Stimulated activated CD4-positive, alpha-beta T cell treated with anti-CD3 and anti-CD28 coated beads, Interleukin-2, amount 100 ng/mL, for 24 hours (primary cell): ENCODE measurements at places on chromosomes 12 and 14.

DNA sequence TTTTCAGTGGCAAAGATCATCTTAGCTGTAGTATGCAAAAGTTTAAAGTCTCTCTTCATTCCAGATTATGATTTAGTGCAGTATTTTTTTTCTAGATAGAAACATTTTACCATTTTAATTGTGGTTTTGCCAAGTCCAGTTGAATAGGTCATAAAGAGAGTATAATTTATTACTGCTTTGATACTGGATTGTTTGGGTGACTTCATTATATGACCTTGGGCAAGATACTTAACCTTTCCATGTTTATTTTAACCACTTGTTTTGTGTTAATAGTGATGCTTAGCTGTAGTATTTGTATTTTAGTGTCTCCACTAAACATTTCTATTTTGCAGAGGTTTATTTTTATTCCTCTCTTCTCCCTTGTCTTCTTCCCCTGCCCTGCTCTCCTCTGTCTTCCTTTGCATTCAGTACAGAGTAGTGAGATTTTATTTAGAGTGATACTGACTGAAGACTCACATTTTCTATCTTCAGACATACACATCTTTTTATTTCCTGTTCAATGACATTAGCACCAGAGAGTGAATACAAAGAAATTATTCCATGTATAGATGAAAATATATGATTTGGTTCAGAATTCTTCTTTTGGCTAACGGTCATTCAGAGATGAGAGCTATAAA, 215.2 kb downstream of the ERC1 start:
- no peak for DNase-seq

- no peak for DNase-seq
Observed at GRCh38 chr14:105876829-105877228, 350.4 kb downstream of the TMEM121 start.

GRCh38 chr14:91749868-91750267, 18.0 kb upstream of the CATSPERB start:
- no peak for DNase-seq

DNA sequence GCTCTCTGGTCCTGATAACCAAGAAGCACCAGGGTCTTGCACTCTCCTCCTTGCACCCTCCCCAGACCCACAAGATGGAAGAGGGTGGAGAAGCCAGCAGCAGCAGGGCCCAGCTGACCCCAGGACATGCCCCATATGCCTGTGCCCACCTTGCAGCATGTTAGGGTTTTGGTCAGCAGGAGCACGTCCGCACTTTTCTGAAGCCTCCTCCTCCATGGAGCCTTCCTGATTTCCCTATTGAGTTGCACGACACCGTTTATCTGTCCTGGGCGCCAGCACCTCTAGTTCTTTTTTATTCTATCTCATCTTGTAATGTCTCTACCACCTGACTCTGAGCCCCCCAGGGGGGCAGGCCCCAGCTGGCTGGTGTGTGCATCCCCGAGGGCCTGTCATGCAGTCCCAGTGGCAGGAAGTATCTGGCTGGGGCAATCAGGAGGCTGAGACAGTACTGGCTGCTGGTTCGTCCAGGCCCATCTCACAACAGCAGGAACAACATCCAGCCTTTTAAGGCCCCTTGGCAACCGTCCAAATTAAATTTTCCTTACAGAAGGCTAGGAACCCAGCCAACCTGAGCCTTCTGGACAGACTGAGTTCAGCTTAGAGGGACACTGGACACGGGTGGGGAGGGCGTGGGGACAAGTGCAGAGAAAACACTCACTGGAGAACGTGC, 39.6 kb downstream of the CCDC85C start:
- no peak for DNase-seq

GRCh38 chr14:39488600-39488999, 56.4 kb upstream of the FBXO33 start:
- DNase-seq: no peak

DNA sequence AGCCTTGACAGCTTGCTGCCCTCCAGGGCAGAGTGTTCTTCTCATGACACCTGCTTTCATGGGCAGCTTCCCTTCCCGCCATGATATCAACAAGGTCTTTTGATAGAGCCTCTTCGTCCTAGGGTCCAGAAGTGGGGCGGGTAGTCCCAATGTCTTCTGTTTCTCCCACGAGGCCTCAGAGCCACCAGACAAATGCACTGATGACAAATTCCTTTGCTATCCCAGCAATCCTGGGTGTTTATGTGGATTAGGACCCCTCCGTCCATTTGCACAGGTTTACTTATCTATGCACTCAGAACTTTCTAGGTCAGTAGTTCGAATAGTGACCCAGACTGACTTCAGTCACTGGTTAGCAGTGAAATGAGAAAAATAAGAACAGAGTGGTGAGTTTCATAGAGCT, 52.6 kb upstream of the PRMT8 start:
- no peak for DNase-seq

DNA sequence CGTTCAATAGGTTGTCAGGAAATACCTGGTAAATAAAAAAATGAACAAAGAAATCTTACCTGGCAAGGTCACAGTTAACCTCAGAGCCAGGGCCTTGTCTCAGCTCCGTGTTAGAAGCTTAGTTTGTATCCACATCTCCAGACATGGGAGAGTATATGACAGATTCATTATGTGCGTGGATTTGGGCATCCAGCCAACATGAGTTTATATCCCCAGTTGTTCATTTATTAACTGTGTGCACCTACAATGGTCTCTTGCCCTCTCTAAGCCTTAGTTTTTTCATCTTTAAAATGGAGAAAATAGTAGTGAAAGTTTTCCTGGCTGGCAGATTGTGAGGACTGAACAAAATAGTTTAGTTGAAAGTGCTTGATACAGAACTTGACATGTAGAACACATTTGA, 437.8 kb downstream of the NPAS3 start:
- DNase-seq: no peak

DNA sequence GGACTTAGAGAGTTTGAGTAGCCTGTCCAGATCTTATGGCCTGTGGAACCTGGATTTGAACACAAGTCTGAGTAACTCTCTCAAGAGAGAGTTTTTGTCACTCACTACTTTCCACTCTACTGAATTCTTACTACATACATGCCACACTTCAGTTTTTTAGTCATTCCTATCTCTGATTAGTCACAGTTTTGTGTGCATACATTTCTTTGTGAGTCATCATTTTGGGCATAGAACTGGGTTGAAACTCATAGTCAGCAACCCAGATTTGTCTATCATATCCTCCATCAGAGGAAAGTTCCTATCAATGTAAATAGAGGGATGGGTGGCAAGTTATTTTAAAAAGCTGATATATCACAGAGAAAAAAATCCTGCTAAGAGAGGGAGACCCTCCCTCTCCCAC, 42.9 kb downstream of the FLRT2 start:
- no peak for DNase-seq

GRCh38 chr12:111441107-111441928, 35.6 kb downstream of the SH2B3 start:
- DNase-seq: no peak

GRCh38 chr12:466039-466438, 6.3 kb downstream of the B4GALNT3 start:
- no peak for DNase-seq

GRCh38 chr14:100409651-100410050, 86.5 kb downstream of the SLC25A47 start:
- no peak for DNase-seq

- DNase-seq: no peak
Observed at GRCh38 chr12:122610207-122610606, 83.2 kb downstream of the KNTC1 start.

GRCh38 chr12:78099806-78100205, 269.1 kb downstream of the NAV3 start:
- no peak for DNase-seq

- no peak for DNase-seq
Observed at GRCh38 chr12:107094183-107094448, 767 bp upstream of the CRY1 start.

GRCh38 chr14:71815110-71815509, 117.1 kb upstream of the RGS6 start:
- no peak for DNase-seq

DNA sequence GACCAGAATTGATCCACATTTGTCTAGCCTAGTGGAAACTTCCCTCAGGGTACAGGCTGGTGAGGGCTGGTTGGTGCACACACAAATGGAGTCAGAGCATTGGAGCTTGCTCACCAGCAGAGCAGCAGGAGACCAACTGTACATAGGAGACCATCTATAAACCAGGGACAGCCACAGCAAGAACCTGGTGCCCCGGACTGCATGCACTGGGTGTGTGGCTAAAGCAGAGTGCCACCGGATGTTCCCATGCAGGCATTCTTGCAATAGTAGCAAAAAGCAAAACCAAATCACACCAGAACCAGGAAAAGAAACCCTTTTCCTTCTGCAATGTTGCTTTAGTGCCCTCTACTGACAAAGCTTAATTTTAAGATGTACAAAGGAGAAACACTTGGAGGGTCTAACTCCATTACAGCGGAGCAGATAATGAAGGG, 136.4 kb downstream of the MDGA2 start:
- no peak for DNase-seq

DNA sequence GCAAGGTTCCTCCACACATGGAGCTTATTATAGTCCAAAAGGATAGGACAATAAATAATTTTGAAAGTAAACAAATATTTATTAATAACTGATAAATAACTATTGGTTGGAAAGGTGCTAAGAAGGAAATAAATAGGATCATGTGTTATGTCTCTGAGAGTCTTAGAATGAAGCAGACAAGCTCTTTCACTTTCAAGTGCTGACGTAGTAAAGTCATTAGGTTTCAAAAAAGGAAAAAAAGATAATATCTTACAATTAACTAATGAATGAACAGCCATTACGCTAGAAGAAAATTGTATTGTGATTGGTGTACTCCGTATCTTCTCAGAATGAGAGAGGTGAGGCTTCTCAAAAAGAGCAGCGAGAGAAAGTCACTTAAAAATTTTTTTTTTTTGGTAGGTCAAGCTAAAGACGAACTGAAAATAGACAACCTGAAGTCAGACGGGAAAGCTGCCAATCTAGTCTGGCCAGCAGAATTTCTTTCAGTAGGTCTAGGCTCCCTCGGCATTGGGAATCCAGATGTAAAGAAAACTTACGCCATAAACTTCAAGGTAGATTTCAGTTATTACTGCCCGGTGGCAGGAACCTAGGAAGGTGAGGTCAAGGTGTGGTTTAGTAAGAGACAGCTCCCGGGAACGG, 583 bp upstream of the LEMD3 start:
- DNase-seq: no peak

- no peak for DNase-seq
Observed at GRCh38 chr12:14394317-14395073, 29.0 kb downstream of the ATF7IP start.

DNA sequence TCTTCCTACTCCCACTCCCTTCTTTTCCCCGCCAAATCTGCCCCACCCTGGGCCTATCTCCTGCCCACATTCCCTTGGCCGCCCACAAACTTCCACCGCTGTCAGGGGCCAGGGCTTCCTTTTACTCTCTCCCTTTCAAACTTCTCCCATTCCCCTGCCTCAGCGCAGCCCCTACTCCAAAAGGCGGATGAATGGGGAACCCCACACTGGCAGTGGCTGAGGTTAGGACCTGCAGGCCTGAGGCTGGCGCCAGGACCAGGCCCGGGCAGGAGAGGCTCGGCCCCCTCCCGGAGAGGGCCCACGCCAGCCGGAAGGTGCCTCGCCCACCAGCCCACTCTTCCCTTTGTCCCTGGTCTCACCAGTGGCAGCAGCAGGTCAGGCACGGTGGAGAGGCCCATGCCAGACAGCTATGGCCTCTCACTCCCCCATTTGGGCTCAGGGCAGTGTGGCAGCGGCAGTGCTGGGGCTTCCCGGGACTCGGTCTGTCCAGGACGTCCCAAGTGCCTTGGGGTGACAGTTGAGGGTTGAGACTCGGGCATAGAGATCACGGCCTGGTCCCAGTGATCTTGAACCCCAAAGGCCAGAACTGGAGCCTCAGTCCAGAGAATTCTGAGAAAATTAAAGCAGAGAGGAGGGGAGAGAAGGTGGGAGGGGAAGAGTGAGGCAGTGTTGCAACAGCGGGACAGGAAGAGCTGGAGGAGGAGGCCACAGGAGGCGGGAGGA, at the start of gene TNFRSF1A:
TNFRSF1A (minus strand) TSS at position 660 of the 723 bp plus-strand sequence; CDS start at position 398, 262 bp downstream.
- peak; percentile 64 for DNase-seq

- no peak for DNase-seq
Observed at GRCh38 chr12:122244565-122245371, 18.9 kb upstream of the DIABLO start.

DNA sequence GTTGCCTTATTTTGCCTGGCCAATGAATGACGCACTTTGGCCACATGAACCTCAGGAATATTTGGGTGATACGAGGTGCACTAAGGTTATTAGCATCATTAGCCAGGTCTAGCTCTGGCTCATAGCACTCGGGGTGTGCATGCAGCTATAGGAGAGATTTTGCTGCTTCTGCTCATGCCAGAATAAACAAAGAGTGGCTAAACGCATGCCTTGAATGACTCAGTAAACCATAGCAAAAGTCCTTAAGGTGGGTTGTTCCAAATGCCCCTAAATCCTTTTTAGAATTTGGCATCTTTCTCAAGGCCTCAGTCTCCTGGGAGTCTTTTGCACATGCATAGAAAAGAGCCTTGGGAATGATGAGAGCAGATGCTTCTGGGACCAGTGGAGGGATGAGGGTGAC, 343.7 kb upstream of the FKBP4 start:
- no peak for DNase-seq

- DNase-seq: peak; percentile 76
Observed at GRCh38 chr14:64636208-64636979, 67.8 kb upstream of the PLEKHG3 start.

GRCh38 chr14:60328583-60328982, 79.6 kb downstream of the PPM1A start:
- DNase-seq: no peak

- DNase-seq: peak; percentile 57
Observed at GRCh38 chr12:96237465-96238077, 43.4 kb downstream of the ELK3 start.

GRCh38 chr12:5318874-5319273, 113.0 kb upstream of the NTF3 start:
- no peak for DNase-seq

DNA sequence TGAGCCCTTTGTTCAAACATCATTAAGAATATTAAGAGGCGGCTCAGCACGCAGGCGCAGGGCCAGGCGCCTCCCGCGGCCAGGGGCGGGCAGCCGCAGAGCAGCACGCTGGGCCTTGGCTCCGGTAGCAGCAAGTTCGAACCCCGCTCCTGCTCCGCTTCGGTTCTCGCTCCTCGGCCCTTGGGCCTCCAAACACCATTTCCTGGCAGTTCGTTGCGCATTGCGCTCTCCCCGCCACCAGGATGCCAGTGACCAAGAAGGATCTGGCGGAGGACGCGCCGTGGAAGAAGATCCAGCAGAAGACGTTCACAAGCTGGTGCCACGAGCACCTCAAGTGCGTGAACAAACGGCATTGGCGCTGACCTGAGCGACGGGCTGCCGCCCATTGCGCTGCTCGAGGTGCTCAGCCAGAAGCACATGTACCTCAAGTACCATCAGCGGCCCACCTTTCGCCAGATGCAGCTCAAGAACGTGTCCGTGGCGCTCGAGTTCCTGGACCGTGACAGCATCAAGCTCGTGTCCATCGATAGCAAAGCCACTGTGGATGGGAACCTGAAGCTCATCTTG, 6.9 kb upstream of the ACVRL1 start:
- DNase-seq: no peak

DNA sequence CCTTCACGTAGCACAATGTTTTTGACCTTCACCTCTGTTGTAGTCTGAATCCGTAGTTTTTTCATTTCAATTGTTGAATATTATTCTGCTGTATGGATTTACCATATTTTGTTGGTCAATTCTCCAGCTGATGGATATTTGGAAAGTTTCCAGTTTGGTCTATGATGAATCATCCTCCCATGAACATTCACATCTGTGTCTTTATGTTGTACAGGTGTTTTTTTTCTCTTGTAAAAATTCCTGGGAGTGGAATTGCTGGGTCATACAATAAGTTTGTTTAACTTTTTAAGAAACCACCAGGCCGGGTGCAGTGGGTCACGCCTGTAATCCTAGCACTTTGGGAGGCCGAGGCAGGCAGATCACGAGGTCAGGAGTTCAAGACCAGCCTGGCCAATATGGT, 36.7 kb upstream of the GNG2 start:
- no peak for DNase-seq

- DNase-seq: no peak
Observed at GRCh38 chr12:112759786-112760185, 31.8 kb upstream of the RPH3A start.
